ENCODE measurements at places on chromosomes 6 and 20.

DNA sequence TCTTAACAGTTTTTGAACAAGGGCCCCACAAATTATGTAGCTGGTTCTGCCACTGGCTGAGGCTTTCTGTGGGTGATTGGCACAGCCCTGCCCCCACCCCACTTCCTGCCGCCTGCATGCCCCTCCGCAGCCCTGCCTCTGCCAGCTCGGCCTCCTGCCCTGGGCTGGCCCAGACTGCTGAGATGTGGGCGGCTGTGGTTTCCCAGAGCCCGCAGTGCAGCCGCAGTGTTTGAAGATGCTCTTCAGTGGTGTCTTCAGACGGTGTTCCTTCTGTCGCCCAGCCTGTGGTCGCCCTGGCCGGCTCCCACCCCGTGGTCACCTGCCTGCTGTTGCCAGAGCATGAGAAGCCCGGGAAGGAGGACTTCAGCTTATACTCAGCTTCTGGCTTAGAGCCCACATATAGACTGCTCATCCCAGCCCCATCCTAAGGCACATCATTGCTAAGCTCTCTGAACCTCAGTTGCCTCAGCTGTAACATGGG lies 154.3 kb downstream of the VEGFA start:
- peak; percentile 11 for DNase-seq

- DNase-seq, result no peak
Measured at GRCh38 chr6:164035900-164036485, 621.5 kb downstream of the QKI start.

DNA sequence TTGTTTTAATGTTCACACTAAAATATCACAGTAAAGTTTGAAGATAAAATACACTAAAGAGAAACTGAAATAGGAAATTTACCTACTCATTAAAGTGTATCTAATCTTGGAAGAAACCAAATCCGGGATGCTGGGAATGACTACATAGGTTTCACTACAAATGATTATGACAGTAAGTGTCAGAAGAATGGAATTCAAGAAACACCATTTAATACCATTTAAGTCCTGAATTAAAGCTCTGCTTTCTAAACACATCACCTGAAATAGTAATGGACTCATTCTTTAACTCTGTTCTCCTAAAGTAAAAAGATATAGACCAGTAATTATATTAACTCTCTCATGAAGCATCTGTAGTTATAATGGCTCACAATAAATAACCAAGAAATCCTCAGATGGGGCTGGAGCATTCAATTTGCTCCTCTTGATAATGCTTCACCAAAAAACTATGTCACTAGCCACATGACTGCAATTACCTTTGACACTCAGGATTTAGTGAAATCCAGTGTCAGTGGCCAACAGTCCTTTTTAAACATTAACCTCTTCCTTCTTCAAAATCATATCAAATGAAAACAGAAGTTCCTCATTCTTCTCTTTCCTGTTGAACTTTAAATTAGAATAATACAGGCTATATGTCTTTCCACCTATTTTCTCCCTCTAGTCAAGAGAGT lies 41.4 kb downstream of the MAP7 start:
- DNase-seq, result no peak

DNA sequence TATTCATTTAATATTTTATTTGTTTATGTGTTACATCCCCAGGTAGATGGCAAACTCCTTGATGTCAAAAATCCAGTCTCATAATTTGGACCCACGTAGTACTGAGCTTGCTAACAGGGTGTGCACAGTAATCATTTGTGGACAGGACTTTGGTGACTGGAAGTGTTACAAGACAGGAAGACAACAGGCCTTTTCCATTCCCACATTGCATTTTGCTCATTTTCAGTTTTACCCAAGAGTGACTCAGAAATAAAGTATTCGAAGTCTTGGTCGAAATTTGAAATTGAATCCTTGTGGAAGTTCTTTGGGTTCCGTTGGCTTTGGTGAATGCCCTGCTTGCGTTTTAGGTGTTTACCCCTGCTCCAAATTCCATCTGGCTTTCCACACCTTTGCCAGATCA lies 63.0 kb upstream of the THBS2 start:
- no peak for DNase-seq

- no peak for DNase-seq
Measured at GRCh38 chr20:4091490-4092479, 76.4 kb upstream of the RNF24 start.

GRCh38 chr6:16006681-16007080 lies 122.2 kb upstream of the MYLIP start:
- no peak for DNase-seq

DNA sequence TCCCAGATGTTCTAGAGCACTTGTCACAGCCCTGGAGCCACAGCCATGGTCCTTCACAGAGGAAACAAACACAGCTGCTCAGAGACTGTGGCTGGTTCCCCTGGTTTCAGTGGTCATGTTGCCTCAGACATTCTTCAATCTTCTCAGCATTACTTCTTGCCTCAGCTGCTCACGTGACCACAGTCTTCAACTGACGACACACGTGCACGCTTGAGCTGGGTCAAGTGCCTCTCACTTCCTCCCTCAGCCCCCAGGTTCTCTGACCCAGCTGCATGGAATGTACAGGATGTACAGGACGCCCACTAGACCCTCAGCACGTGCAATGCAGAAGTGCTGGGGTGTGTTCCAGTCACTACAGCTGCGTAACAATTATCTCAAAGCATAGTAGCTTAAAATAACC lies 159.8 kb upstream of the GGTLC1 start:
- DNase-seq, result no peak

GRCh38 chr6:134261766-134262165 lies 56.1 kb downstream of the SGK1 start:
- DNase-seq, result no peak

DNA sequence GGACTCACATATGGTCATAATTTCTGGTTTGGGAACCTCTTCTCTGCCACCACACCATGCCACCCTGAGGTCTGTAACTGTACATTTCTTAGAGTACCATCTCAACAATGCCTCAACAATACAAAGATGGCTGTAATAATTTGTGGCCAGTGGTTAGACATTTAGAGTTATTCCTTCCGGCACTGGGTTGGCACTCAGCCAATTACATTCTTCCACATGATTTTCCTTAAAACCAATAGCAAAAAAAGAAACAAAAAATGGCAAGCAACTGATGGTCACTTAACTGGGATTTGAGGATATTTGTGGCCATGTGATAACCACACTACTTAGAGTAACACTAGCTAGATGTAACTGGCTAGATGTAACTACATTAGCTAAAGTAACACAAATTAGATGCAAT lies 79.9 kb downstream of the SEL1L2 start:
- no peak for DNase-seq

DNA sequence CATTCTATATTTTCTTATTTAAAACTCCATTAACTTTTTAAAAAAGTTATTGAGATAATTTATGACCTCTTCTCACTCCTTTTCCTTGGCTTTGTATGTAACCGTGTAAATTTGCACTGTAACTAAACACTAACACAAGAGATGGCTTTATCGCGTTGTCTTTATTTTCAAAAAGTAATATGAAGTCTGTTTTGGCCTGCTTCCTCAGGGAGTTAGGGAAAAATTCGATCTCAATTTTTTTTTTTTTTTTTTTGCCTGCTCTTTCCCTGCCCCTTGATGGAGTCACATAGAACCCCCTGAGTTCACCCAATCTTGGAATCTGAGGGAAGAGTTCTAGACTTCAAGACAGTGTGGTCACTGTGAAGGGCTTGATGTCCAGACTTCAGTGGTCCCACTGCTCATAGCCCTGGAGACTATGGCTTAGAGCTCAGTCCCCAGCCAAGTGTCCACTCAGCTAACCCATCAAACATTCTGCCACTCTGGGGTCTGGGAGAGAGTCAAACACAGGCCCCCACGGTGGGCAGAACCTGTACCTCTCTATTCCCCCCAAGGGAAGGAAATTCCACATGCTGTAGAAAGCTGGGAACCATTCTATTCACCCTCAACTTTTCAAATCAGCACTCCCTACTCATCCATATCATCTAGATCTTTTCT lies 15.7 kb upstream of the TBC1D22B start:
- no peak for DNase-seq

DNA sequence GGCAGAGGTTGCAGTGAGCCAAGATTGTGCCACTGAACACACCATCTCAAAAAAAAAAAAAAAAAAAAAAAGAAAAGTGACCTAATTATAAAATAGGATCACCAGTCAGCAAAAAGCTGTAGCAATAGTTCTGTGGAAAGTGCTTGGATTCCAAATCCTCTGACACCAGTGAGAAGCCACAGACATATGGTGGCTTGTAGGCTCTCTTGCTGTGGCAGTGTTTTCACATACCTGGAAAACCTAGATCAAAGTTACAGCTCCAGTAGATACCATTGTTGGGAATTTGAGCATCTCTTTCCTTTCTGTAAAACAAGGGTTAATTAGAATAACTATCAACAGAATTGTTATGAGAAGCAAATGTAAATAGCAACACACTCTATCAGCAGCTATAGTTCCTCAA lies 4.1 kb downstream of the CCDC170 start:
- no peak for DNase-seq

GRCh38 chr6:24650365-24650764 lies 4.4 kb upstream of the KIAA0319 start:
- no peak for DNase-seq

Measured in stimulated activated CD8-positive, alpha-beta memory T cell treated with anti-CD3 and anti-CD28 coated beads, Interleukin-15, amount 100 ng/mL, for 24 hours (primary cell).